Dorsolateral prefrontal cortex (tissue), 122 donors: ENCODE measurements at places on chromosomes 6 and 20.

- DNase-seq = no peak
Measured at GRCh38 chr20:64154590-64155257, 9.5 kb upstream of the MYT1 start.

DNA sequence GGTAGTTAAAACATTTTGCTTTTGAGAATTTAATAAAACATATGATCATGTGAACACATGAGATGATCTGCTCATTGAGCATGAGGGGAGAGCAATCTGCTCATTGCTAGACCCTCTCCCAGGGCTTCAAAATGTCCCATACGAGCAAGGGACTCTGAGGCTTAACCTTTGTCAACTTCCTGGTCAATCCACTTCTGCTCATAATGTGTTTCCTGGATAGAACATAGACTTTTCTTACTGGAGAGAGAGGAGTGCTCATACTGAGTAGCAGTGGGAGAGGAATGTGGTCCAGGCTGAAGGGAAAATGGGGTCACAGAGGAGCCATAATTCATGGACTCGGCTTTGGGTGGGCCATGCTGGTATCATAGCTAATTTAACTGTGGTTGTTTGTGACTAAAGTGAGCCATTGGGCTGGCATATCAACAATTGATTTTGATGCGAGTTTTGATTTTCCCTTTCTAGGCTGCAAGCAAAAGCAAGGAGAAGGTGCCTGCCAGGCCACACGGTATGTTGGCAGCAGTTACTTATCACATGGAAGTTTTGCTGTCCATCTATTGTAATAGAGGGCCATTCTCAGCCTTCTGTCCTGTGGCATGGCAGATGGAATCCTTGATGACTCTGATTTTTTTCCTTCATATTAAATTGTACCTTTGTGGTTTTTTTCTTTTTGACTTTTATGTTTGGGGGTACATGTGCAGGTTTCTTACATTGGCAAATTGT lies 20.8 kb upstream of the ADGRF4 start:
- DNase-seq = peak; percentile 58

- DNase-seq = no peak
Measured at GRCh38 chr20:54097236-54097529, 26.8 kb upstream of the BCAS1 start.

DNA sequence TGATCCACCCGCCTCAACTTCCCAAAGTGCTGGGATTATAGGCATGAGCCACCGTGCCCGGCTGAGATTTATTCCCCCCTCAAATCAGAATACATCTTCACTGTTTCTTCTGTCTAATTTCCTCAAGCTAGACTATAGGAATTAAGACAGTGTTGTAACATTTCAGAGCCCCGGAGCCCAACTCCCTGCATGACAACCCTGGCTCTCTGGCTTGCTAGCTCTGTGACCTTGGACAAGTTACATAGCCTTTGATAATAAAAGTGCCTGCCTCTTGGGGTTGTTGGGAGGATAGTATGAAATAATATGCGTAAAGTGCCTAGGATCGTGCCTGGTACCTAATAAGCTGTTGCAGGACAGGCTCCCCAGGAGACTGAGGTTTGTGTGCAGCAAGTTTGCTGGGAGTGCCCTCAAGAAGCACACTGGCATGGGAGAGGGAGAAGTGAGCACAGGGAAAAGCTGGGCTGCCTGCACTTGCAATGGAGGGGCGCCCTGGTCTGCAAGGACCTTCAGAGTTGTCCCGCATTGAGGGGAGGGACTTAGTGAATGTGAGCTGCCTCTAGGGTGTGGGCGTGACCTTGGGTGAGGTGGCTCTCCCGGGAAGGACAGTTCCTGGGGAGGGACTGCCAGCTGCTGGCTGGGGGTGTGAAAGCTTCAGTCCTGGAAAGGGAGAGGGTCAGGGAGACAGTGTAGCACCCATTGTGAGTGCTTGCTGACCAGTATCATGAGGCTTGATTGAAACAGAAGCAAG lies 43.4 kb downstream of the TAF8 start:
- DNase-seq = no peak

DNA sequence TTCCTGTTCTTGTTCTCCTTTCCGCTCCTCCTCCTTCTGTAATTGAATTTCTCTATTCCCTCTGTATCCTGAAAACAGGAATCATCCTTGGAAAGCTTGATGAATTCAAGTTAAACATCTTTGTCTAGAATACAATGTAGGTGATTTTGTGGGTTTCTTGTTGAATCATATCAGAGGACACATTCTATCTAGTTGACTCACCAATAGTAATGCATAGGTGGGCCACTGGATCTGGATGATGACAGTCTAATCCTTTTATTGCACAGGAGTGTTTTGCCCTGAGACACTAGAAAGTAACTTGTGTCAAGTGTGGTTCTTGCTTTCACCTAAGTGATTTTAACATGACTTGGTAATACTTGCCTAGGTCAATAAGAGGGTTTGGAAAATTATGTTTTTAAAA lies 164.3 kb downstream of the RFPL4B start:
- DNase-seq = no peak

GRCh38 chr6:24899997-24900325 lies 35.8 kb downstream of the RIPOR2 start:
- peak; percentile 11 for DNase-seq

DNA sequence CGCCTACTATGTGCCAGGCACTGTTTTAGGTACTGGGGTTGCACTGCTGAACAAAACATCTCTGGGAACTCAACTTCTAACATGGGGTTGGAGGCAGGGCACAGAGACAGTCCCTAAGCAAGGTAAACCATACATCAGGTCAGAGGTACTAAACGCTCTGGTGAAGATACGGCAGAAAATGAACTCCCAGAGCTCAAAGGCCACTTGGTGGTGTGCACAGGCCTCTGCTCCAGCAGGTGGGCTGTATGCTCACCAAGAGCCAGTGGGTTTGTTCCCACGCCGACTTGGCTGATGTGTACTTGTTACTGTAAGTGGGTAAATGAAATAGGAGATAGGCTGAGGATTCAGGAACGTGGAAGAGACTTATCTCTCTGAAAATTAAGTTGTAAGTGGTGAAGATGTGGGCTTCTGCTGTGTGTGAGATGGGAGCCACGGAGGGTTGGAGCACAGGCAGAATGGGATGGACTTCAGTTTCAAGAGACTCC lies 133.4 kb downstream of the PREX1 start:
- DNase-seq = no peak

GRCh38 chr20:46209930-46210671 lies 92.0 kb downstream of the CD40 start:
- no peak for DNase-seq

- no peak for DNase-seq
Measured at GRCh38 chr6:37175332-37176267, 5.6 kb downstream of the PIM1 start.

DNA sequence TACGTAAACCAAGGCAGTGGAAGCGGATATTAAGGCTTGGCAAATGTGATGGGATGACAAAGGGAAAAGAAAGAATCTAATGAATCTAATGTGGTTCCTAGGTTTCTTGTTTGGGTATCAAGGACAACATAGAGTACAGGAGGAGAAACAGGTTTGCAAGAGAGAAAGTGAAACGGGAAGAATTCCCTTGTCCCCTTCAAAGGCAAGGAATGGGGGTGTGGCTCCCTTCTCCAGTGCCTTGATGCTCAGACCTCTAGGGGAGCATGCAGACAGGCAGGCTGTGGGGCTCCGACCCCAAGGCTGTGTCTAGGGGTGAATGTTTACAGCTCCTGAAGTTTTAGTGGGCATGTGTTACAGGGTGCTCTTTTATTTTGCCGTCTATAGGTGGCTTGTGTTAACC lies 317.5 kb upstream of the HSF2 start:
- DNase-seq = no peak

- DNase-seq = no peak
Measured at GRCh38 chr6:37759221-37760144, 60.0 kb upstream of the ZFAND3 start.
